B cell (primary cell): ENCODE measurements at places on chromosomes 6 and 20. TPM values are rescaled to one million over a fixed set of nuclear protein-coding genes. Genes with fewer than 3 reads are reported as not detected.

PHACTR1 gene
- total RNA-seq, result 121 and 129 TPM in 2 replicates

DNA sequence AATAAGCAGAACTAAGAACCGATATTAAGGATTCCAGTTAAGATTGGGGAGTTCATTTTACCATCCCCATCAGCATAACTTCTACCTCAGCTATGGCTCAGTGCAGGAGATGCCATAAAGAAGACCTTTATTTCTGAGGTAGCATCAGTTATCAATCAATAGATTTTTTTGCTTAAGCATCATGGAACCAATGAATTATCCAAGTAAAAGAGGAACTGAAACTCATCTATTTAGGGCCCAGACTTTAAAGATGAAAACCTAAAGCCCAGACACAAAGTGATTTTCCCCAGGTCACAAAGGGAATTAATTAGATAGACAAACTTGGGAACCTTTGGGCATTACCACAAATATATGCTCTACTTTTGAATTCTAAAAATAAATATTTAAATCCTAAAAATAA is 59.2 kb upstream of the TINAG start:
- H3K4me3 ChIP-seq, result no peak overlapping the region
- no peak overlapping the region for H3K27ac ChIP-seq
- no peaks in the 10 kb centered on the region for H3K36me3 ChIP-seq

BEND3 gene
- 2.0 and 2.9 TPM in 2 replicates for total RNA-seq

DNA sequence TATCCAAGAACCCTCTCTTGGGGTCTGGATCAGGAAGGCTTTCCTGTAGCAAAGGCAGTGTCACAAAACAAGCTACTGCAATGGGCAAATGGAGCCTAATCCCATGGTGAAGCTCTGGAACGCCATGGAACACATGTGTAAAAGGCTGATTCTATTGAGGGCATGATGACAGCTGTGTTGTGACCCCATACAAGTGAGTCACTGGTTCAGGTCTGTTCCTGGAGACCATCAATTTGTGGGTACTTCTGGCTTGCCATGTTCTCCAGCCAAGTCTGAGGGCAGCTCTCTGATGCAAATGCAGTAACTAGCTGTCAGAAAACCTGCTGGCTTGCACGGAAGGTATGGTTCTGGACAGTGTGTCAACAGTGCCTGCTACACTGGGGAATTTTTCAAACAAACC is 33.3 kb upstream of the ECHDC1 start:
- no peak overlapping the region for H3K27ac ChIP-seq
- H3K27me3 ChIP-seq, result no peaks in the 10 kb centered on the region
- H3K4me3 ChIP-seq, result no peak overlapping the region
- H3K36me3 ChIP-seq, result no peaks in the 10 kb centered on the region

DNA sequence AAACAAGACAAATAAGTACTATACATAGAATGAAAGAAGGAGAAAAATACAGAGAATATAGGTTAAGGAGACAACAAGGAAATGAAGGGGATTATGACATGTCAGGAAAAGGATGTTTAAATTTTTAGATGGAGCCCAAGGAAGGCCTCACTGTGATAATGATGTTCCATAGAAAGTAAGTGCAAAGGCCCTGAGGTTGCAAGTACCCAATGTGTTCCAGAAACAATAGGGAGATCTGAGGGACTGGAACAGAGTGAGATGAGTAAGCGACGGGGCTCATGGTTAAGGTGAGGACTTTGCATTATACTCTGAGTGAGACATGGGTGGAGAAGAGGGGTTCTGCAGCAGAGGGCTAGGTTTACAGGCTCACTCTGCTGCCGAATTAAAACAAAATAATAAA is 122.8 kb upstream of the BCLAF1 start:
- no peaks in the 10 kb centered on the region for H3K4me1 ChIP-seq
- H3K27ac ChIP-seq, result no peak overlapping the region
- no peak overlapping the region for H3K4me3 ChIP-seq

VWA7 gene
- total RNA-seq, result 5.2 and 5.6 TPM in 2 replicates

GRCh38 chr20:20223981-20224380 is 143.9 kb upstream of the INSM1 start:
- H3K36me3 ChIP-seq, result no peaks in the 10 kb centered on the region
- no peak for DNase-seq
- no peaks in the 10 kb centered on the region for H3K4me1 ChIP-seq
- no peak overlapping the region for H3K4me3 ChIP-seq
- peaks cover 3% of the 10 kb centered on the region for H3K27me3 ChIP-seq

DNA sequence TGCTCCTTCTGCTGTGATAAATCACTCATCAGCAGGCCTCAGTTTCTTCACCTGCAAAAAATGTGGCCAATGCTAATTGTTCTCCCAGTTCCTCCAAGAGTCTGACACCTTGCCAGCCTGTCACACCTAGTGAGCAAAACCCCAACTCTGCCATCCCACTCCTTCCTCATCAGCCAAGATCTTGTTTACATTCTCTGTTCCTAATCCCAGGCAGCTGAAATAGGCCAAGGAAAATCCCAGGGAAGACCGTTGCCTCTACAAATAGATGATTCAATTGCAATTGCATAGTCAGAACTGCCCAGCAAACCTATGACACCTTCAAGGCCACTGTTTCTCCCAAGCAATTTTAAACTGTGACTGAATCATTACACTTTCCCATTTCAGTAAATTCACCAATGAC is 78.7 kb downstream of the GMDS start:
- no peaks in the 10 kb centered on the region for H3K36me3 ChIP-seq
- H3K4me3 ChIP-seq, result no peak overlapping the region
- no peak overlapping the region for H3K27ac ChIP-seq
- peaks cover 18% of the 10 kb centered on the region for H3K4me1 ChIP-seq

SEL1L2 gene
- not detected in 2 replicates for total RNA-seq

GRCh38 chr6:27986928-27987725 is 30.1 kb downstream of the OR2B6 start:
- no peak for DNase-seq
- no peaks in the 10 kb centered on the region for H3K27me3 ChIP-seq
- H3K4me1 ChIP-seq, result no peaks in the 10 kb centered on the region
- no peaks in the 10 kb centered on the region for H3K36me3 ChIP-seq
- H3K4me3 ChIP-seq, result no peak overlapping the region

GRCh38 chr6:26126394-26127235 is 39.4 kb downstream of the HFE start:
- no peaks in the 10 kb centered on the region for H3K27me3 ChIP-seq
- no peak for DNase-seq
- H3K4me3 ChIP-seq, result peak overlapping the region; percentile 92
- peaks cover 34% of the 10 kb centered on the region for H3K36me3 ChIP-seq
- no peak overlapping the region for H3K27ac ChIP-seq
- peaks cover 30% of the 10 kb centered on the region for H3K4me1 ChIP-seq

DZANK1 gene
- 5.6 TPM in 2 replicates for total RNA-seq
